ENCODE measurements at places on chromosomes 1 and 21.

DNA sequence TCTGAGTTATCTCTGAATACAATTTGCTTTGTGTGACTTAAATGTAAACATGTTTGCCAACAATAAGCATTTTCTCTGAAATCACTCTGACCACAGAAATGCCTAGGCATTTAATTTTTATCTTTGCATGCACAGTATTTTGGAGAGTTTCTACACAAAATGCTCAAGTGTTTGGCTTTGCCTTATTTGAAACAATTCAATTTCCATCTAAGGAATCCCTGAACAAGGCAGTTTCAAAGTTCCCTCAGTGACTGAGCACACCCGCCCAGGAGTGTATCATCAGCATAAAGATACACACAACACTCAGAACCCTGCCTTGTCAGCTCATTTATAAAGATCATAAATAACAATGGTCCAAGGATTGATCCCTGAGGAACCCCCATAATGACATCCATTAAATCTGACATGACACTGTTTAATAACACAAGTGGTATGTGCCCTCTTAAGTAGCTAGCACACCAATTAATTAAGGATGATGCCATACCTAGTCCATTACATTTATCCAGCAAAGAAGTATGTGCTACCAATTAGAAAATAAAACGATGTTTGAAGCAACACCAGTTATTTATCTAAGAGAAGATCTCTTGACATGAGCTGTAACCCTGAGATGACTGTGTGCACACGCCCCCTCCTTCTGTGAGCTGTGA is 585.8 kb downstream of the ADGRL2 start:
- DNase-seq = no peak

GRCh38 chr1:218880484-218881060 is 293.1 kb upstream of the LYPLAL1 start:
- no peak for DNase-seq

GRCh38 chr21:44972301-44972814 is 32.5 kb downstream of the SLX9 start:
- no peak for DNase-seq

DNA sequence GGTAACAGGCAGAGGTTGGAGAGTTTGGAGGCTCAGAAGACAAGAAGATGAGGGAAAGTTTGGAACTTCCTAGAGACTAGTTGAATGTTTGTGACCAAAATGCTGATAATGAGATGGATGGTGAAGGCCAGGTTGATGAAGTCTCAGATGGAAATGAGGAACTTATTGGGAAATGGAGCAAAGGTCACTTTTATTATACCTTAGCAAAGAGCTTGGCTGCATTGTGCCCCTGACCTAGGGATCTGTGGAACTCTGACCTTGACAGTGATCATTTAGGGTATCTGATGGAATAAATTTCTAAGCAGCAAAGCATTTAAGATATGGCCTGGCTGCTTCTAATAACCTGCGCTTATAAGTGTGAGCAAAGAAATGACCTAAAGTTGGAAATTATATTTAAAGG is 17.2 kb downstream of the FAM3B start:
- no peak for DNase-seq

- no peak for DNase-seq
Measured at GRCh38 chr1:202283379-202283844, 58.3 kb downstream of the UBE2T start.

DNA sequence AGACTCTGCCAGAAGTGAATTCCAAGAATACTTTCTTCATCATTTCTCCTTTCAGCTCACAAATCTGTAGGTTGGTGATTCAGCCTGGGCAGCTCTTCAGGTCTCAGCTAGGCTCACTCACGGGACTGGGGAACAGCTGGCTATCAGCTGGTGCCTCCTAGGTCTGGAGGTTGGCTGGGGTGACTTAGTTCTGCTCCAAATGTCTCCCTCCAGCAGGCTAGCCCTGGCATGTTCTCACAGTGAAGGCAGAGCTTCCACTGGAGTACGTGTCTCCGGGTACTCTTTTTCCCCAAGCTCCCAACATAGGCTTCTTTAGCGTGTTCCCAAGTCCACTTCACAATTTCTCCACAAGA is 12.5 kb upstream of the VAMP4 start:
- no peak for DNase-seq

GRCh38 chr1:161374373-161374772 is 6.7 kb upstream of the CFAP126 start:
- DNase-seq = no peak

DNA sequence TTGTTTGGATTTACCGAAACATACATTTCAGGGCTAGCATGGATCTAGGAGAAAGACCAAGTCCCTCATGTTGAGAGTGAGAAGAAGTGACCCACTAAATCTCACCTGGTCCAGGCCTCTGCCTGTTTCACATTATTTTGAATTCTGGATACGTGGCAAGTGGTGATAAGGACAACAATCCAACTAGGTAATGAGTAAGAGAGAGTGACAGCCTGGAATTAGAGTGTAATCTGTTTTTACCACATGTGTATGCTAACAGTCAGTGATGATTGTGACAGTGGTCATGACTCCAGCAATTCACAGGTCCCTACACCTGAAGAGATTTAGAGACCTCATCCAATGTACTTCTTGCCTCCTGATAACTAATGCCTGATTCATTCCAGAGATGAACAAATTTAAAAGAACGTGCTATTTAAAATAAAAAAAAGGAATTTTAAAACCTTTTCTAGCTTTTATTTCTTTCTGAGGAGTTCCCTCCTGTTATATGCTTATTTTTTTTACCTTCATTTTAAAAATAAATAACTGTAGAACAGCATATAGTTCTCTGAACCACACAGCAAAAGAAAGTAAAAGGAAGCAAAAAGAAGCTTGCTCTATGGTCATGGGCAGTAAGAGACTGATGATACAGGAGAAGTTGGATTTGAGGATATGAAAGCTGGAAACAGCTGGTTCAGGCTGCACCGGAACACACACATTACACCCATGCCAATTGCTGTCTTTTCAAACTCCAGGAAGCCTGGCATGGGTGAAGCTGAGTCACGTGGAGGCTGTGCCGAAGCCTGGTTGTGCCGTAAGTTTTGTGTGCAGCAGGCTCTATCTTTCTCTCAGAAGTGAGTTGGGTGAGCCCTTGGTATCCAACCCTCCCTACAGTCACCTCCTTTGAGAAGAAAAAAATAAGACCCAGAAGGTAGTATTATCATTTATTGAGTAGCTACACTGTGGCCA is 14.7 kb downstream of the C1orf116 start:
- no peak for DNase-seq

GRCh38 chr21:27062443-27062842 is 95.6 kb upstream of the ADAMTS5 start:
- DNase-seq = no peak

- DNase-seq = peak; percentile 93
Measured at GRCh38 chr1:234730770-234731568, 121.0 kb upstream of the IRF2BP2 start.

DNA sequence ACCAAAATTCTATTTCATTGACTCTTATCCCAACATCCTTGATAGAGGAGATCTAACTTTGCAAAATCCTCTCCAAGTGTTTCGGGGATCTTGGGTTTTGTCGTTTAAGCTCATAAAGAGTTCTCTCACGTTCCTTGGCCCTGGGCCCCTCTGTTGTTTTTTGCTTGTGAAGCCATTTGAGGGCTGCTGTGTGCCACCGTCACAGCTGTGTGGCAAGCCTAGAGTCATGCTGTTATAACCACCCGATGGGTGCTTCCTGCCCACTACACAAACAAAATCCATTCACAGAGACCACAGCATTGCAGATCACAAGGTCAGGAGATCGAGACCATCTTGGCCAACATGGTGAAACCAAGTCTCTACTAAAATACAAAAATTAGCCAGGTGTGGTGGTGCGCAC is 154.1 kb downstream of the ADSS2 start:
- no peak for DNase-seq

Measured in activated CD4-positive, alpha-beta T cell treated with anti-CD3 and anti-CD28 coated beads, Interleukin-10, Interleukin-2, amounts not matched to agents 100 ng/mL and 50 ng/mL, durations not matched to agents 16 hours and 8 hours (primary cell).